ENCODE measurements at places on chromosomes 13 and 19.

GRCh38 chr13:97367016-97367822, 66.8 kb upstream of the RAP2A start:
- peak; percentile 38 for DNase-seq

DNA sequence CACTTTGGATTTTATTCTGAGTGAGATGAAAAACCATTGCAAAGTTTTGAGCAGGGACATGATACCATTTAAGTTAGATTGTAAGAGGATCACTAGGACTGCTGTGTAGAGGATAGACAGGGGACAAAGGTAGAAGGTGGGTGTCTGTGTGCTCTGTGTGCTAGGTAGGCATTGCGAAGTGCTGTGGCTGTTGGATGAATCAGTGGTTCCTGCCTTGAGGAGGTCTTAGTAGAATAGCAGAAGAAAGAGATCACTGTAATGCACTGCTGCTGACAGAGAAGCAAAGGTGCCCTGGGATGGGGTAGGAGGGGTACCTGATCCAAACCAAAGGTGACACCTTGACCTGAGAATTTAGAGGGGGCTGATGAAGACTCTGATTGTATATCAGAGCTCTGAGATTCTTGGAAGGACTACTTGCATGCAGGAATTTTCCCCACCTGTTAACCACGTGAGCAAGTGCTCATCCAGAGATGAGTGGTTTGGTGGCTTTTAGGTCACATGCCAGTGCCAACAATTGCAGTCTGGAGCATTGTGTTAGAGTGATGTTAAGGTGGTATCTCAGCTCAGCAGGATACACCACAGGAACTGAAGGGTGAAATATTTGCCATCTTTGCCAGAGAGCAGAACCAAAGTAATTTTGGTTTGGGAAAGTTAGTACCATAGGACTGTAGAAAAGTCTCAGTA, 10.8 kb downstream of the WASF3 start:
- no peak for DNase-seq

DNA sequence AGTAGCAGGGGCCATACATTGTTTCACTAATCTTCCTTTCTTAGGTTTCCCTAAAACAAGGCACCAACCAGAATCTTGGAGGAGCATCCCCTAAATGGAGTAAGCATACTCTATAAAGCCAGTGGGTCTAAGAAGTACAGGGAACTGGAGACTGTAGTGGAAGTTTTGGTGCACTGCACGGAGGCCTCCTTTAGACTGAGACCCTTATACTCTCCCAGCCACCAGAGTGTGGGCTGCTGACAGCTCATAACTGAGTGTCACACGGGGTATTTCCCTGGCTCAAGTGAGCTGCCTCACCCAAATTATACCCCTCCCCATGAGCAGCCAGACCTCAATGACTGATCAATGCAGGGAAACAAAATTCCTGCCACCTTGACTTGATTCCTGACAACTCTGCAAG, 349.5 kb downstream of the NDFIP2 start:
- no peak for DNase-seq

DNA sequence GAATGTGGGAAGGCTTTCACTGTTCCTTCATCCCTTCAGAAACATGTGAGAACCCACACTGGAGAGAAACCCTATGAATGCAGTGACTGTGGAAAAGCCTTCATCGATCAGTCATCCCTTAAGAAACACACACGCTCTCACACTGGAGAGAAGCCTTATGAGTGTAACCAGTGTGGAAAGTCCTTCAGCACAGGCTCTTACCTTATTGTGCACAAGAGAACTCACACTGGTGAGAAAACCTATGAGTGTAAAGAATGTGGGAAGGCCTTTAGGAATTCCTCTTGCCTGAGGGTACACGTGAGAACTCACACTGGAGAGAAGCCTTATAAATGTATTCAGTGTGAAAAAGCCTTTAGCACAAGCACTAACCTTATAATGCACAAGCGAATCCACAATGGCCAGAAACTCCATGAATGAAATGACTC, 18.6 kb downstream of the ZNF177 start:
- no peak for DNase-seq

DNA sequence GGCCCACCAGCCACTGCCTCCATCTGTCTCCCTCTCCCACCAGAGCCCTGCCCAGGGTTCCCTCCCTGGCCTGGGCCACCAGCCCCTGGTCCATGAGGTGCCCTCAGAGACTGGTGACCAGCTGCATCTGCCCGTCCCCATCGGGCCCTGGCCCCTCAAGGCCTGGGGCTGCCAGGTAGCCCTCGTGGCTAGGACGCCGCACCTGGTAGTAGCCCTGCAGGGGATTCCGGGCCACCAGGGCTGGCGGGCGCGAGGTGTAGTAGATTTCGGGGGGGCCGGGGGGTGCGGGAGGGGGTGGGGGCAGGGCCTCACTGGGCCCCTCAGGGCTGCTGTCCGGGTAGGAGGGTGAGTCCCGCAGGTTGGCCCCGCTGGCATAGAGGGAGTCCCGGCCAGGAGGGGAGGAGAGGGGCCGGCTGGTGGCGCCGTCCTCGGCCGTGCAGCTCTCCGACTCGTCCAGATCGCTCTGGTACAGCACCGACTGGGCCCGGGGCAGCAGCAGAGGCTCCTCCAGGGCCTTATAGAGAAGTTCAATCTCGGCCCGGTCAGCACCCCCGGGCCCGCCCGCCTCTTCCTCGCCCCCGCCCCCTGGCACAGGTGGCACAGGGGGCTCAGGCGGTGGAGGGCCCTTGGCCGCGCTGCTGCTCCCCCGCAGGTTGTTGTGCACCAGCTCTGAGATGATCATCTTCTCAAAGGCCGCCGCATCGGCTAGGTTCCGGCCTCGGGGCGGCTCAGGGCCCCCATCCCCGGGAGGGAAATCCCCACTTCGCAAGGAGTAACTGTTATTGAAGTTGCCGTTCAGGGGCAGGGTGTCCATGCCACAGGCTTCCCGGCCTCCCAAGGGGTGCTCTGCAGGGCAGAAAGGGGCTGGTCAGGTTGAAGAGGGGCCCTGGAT, 14.6 kb upstream of the ASF1B start:
- no peak for DNase-seq

DNA sequence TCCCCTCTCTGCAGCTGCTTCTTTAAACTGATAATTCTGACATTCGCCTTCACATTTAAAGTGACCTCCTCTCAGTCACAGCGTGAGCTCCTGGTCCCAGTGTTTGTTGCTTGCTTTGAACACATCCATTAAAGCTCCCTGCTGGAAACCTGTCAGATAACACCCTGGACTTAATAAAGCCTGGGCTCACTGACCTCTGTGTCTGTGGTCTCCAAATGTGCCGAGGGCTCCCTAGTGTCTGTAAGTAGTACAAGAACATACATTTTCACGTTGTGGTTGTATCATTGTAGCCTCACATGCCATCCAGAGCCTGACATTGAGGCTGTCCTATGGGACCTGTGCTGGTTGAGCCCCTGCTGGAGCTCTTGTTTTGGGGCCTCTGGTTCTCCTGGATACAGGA, 2.6 kb upstream of the PSG4 start:
- DNase-seq = no peak

- no peak for DNase-seq
Measured at GRCh38 chr19:3374369-3375112, 8.2 kb downstream of the NFIC start.

DNA sequence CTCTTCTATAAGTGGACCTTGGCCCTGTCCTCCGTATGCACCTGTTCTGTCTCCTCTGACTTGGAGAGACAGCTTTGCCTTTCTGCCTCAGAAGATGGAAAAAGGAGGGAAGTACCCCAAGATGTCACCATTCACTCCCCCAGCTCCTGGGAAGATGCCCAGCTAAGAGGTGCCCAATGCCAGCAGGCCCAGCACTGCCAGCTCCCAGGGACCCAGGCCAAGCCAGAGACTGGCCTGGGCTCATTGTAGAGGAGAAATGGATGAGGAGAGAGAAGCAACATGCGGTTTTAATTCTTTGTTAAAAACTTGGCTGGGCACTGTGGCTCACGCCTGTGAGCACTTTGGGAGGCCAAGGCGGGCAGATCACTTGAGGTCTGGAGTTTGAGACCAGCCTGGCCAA, 111.5 kb upstream of the ZNF507 start:
- DNase-seq = no peak

GRCh38 chr19:677601-678436, 1.6 kb downstream of the FSTL3 start:
- DNase-seq = no peak

- no peak for DNase-seq
Measured at GRCh38 chr13:108104736-108105135, 110.6 kb downstream of the LIG4 start.

- no peak for DNase-seq
Measured at GRCh38 chr13:33639626-33640080, 178.3 kb upstream of the RFC3 start.

DNA sequence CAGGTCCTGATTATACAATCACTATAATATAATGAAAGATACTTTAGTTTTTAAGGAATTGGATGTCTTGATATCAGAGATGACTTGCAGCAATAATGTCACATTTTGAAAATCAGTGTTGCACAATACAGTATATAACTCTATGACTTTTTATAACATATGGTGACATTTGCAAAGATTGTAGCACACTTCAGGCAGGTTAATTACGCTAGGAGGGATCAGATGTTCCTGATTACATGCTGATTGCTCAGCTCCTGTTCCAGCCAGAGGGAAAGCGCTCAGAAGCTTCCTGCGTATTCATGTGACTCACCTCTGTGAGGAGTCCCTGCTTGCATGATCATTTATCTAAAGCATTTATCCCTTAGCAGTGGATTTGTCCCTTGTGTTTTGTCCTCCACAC, 265.6 kb downstream of the GPC5 start:
- DNase-seq = no peak

DNA sequence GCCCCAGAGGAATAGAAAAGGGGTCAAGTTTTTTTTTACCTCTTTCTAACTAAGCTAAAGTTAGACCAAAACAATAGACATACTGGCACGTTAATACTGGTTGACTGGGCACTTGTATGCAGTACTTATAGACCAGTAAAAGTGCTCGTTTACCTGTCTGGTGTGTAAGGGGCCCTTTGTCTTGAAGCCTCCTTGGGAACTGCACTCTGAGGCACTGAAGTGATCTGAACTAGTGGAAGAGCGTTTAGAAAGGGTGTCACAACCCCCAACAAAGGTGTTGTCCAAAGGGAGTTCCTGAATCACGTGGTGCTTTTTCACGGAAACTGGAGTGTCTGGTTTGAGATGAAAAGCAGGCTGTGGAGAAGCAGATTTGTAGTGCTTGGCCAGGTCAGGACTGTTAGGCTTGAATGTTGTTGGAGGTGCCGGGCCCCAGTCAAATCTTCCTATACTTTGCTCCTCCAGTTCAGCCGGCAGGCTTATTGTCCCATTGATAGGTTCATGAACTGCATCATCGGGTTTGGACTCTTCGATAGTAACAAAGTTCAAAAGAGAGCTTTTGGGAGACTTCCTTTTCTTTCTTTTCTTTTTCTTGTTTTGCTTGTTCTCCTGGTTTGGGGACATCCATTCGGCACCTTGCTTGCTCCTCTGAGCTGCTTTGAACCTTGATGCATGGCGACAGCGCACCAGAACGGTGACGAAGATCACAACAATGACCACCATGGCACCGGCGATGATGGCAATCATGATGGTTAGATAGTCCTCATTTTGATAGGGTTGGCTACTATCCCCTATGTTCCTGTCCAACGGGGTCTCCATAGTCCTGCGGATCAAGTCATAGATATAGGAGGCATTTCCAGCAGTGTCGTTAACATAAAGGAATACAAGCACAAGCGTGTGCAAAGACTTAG, 4.6 kb downstream of the PCDH9 start:
- DNase-seq = no peak

DNA sequence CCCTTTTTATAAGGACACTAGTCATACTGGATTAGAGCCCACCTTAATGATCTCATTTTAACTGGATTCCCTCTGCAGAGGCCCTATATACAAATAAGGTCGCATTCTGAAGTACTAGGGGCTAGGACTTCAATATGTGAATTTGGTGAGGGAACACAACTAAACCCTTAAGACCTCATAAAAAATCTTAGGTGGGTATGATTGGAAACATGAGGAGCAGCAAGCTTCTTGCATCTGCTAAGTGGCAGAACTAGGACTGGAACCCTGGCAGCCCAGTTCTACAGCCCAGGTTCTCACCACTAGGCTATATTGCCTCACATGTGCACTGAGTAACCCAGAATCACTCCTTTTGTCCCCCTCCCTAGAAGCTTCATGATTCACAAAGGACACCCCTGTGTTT, 17.1 kb upstream of the GRWD1 start:
- DNase-seq = no peak

DNA sequence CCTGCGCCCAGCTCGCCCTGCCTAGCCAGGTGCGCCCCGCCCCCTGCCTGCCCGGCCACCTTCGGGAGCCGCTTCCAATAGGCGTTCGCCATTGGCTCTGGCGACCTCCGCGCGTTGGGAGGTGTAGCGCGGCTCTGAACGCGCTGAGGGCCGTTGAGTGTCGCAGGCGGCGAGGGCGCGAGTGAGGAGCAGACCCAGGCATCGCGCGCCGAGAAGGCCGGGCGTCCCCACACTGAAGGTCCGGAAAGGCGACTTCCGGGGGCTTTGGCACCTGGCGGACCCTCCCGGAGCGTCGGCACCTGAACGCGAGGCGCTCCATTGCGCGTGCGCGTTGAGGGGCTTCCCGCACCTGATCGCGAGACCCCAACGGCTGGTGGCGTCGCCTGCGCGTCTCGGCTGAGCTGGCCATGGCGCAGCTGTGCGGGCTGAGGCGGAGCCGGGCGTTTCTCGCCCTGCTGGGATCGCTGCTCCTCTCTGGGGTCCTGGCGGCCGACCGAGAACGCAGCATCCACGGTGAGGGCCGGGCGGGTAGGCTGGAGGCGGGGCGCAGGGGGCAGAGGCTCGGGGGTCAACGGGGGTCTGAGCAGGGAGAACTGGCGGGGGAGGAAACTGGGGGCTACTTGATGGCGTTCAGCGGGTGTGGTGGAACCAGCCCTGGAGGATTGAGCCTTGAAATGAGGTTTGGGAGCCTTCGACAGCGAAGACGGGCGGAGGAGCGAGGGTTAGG, at the start of gene SPINT2:
SPINT2 (plus strand) TSS at position 88 of the 727 bp plus-strand sequence; CDS start at position 408, 320 bp downstream.
- DNase-seq = no peak

DNA sequence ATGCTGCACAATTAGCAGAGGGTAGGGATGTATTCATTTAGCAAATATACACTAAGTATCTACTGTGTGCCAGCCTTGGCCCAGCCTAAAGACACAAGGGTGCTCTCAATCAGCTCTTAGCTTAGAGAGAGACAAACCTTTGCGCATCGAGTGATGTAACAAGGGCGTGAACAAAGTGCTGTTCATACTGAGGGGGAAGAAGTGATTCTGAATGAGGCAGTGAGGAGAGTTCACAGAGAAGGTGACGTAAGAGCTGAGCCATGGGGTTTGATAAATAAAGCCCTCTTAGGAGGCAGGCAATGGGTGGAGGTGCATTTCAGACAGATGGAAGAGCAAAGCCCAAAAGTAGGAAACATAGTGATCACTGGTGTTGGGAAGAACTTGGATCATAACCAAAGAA, 68.5 kb downstream of the FLT1 start:
- DNase-seq = no peak

DNA sequence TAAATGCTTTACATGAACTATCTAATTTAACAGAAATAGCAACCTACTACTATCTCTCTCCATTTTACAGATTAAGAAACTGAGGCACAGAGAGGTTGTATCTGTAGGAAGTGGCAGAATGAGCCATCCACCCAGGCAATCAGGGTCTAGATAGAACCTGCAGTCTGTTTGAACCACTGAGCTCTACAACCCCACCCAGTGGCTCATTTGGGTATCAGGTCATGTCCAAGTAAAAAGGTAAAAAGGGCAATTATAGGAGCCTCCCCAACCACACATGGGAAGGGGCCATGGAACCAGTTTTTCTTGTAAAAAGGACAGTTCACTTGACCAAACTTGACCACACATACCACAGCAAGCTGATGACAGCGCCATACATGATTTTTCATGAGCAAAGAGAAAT, 92.9 kb upstream of the SGCG start:
- no peak for DNase-seq

- DNase-seq = no peak
Measured at GRCh38 chr13:59452189-59452890, 711.4 kb downstream of the DIAPH3 start.
